Endothelial cell (in vitro differentiated cells): ENCODE measurements at places on chromosomes 6 and 20.

DNA sequence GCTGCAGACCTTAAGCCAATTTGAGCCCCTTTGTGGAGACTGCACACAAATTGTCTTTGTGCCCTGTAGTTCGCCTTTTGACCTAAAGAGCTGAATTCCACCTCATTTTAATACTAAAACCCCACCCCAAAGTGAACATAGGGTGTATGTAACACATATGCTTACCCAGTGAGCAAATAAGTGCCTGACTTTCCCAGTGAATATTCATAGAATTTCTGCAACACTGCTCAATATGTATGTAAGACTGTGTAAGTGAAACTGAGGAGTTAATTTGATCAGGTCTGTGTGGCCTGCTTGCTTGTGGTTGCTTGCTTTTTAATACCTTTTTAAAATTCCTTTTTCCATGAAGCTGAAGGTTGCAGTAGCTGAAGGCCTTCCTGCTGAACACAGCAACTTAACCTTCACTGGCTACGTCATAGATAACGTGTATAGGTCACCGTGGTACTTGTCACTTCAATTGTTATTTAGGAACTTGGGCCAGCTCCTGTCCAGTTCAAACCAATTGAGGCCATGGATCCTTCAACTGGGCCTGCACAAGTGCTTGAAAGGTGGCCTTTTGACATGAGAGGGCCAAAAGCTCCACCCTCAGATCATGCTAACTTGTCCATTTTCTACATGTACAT is 131.7 kb upstream of the BTBD3 start:
- no peak for DNase-seq

- no peak for DNase-seq
These were observed 25.0 kb upstream of the SSR1 start for GRCh38 chr6:7338031-7338430.

DNA sequence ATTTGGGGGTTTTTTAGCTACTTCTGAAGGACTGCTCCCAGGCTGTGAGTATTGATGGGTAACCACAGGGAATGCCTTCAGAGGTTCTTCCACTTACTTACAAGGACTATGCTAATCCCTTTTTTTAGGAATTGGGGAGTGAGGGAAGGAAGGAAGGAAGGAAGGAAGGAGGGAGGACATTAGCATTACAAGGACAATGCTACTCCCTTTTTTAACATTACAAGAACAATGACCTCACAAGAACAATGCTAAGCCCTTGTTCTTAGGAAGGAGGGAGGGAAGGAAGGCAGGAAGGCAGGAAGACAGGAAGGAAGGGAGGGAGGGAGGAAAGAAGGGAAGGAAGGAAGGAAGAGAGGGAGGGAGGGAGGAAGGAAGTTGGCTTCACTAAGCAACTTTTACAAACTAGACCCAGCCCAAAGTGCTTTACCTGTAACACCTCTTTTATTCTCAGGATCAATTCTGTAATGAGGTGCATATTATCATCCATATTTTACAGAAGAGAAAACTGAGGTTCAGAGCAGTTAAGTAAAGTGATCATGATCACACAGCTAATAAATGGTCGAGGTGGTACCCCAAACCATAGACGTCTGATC is 446.8 kb upstream of the JARID2 start:
- no peak for DNase-seq

DNA sequence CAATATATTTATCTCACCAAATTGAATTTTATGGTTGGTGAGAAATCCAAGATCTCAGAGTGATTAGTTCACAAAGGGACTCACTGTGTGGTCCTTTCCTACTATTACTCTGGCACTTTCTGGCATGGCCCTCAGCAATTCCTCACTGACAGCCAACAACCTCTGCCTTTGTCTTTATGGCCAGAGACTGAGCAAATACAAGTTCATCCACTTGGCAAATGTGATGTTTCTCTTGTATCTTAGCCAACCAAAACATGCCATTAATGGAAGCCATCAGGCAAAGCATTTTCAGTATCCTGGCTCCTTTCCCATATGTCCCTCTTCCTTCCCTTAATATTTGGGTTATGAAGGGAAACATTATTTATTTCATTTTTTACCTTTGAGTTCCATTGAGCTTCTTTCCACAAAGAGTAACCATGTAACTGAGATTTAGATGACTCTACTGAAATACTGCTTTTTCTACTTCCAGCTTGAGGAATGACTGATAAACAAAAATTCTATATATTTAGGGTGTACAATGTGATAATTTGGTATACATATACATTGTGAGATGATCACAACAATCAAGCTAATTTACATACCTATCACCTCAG is 30.8 kb upstream of the SMLR1 start:
- DNase-seq = no peak

GRCh38 chr6:113879186-113880096 is 22.3 kb downstream of the MARCKS start:
- peak; percentile 52 for DNase-seq

GRCh38 chr6:28906669-28907068 is 17.1 kb downstream of the TRIM27 start:
- no peak for DNase-seq

DNA sequence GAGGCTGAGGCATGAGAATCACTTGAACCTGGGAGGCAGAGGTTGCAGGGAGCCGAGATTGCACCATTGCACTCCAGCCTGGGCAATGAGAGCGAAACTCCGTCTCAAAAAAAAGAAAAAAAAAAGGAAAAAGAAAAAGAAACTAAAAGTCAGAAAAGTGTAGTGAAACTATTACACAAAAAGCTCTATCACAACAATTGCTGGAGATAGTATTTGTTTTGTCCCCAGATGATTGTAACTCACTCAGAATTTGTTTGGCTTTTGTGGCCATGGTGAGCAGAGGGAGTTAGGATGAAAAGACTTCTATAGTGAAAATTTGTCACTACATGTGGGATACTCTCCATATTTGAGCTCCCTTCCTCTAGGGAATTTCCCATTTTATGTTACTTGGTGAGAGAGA is 5.2 kb upstream of the GOPC start:
- no peak for DNase-seq

DNA sequence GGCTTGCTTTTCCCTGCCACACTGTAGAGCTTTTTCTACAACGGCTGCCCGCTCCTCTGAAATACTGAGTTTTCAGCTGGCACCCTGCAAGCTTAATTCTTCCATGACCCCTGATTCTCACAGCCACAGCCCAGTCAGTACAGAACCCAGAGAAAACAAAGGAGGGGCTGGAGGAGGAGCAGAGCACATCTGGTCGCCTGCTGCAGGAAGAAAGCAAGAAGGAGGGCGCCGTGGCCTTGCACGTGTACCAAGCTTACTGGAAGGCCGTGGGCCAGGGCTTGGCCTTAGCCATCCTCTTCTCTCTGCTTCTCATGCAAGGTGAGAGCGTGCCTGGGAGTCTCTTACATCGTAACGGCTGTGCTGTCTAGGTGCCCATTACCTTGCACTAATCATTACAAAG is 11.3 kb downstream of the DLK2 start:
- DNase-seq = no peak

DNA sequence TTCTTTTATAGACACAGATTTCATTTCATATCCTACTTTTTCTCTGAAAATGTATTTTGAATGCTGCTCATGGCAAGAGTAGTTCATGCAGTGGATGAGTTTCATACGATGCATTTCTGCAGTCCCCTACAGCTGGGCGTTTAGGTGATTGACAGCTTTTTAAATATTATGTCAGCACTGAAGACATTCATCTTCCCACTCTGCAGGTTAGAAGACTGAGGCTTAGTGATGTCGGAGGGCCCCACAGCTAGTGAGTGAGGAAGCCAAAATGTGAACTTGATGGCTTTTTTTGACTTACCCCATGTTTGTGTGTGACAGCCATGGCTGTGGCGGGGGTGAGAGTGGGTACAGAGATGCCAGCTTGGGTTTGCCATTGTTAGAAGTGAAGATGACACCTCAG is 33.5 kb downstream of the MYH7B start:
- DNase-seq = no peak

- no peak for DNase-seq
These were observed 452.7 kb downstream of the PREX1 start for GRCh38 chr20:48374991-48375595.

GRCh38 chr20:52001999-52002666 is 189.4 kb downstream of the ZFP64 start:
- DNase-seq = peak; percentile 13

DNA sequence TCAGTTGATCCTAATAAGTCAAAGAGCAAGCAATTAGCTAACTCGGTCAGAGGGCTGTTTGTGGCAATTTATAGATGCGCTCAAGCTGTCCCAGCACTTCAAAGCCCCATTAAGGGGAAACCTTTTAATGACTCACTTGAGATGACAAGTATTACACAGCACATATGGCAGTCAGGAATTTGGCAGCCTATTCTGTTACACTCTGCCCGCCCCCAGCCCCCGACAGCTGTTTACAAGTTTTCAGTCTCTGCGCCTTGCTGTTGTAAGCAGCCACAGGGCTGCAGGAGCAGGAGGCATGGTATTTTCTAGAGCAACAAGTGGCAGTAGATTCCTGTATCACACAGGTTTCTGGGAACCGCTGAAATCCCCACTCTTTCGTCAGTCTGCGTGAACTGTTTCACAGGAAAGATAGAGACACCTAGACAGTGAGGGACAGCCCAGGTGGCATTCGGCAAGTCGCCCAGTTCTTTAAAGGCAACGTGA is 263.0 kb downstream of the FOXC1 start:
- DNase-seq = no peak

DNA sequence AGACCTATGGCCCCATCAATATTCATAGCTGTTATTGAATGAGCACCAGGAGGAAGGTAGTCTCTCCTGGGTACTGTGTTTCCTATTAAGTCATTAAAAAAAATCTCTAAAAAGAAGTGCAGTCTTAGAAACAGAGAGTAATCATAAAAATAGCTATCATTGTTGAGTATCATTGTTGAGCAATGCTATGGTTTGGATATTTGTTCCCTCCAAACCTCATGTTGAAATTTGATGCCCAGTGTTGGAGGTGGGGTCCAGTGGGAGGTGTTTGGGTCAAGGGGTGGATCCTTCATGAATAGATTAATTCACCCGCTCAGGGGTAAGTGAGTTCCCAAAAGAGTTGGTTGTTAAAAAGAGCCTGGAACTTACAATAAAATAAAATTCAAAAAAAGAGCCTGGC is 88.1 kb upstream of the IYD start:
- DNase-seq = no peak

DNA sequence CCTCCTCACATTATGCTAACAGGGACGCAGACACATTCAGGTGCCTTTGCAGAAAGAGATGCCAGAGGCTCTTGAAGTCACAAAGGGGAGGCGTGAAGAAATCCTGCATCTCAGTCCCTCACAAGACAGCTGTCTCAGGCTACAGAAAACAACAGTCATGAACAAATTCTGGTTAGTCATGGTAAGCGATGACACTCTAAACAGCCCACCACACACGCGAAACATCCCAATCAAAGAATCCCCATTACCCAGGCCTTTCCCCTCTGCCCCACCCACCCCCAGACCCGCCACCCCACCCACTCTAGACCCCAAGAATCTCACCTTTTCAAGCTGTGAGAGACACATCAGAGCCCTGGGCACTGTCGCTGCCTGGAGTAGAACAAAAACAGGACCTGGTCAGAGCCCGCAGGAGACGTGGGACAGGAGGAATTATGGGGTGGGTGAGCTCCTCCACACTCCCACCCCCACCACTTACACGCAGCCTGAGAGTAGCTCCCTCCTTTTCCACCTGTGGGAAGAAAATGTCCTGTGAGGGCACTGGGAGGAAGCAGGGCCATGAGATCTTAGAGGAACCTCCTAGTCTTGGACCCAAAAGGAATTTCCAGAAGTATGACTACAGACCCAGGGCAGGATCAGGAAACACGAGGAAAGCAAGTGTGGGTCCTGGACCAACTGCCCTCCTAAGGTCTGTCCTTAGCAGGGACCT is 2.7 kb downstream of the HLA-B start:
- DNase-seq = no peak

DNA sequence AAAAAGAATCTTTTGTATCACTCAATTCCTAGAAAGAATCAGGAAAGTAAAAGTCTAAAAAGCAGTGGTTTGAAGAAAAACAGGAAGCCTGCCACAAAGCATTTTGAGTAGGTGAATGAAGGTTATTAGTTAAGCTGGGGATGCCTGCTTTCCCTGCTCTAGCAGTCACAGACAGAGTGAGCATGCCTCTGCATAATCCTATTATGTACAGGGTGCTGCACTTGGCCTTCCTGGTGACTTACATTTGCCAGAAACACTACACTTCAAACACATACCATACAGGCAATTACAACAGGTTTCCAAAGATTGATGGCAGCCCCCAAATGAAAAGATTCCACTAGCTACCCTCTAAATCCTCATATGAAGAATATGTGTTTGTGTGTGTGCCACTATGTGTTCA is 130.8 kb downstream of the TPBG start:
- DNase-seq = no peak

GRCh38 chr6:138680085-138680484 is 93.5 kb upstream of the CCDC28A start:
- no peak for DNase-seq

DNA sequence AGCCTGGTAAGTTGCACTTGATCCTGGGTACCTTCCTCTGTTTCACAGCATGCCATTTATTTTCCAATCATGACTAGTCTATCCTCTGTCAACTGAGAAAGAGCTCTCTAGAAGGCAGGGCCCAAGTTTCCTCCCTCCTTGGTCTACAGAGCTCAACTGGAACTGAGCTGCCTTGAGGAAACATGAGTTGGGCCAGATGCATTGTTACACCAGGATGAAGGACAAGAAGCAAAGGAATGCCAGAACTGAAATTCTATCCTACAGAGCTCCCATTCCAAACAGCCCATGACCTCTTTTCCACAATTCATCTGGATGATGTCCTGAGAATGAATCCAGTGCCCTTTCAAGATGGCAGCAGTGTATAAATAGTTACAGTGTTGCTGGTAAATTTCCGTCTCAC is 66.7 kb upstream of the E2F3 start:
- DNase-seq = no peak

DNA sequence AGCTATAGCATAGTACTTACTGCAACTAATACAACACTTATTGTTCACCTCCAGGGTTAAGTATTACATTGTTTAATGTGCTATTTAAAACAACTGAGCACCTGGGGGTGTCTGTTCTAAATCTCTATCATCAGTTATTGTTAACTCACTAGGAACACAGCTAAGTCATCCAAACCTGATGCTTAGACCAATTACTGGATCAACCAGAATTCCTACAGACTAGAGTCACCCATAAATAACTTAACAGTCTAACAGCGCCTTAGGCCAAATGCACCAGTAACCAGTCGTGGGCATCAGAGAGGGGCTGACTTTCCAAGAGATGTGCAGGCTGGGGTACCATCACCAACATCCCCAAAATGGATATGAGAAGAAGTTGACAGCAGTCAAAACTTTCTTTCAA is 110.7 kb downstream of the ADTRP start:
- no peak for DNase-seq

DNA sequence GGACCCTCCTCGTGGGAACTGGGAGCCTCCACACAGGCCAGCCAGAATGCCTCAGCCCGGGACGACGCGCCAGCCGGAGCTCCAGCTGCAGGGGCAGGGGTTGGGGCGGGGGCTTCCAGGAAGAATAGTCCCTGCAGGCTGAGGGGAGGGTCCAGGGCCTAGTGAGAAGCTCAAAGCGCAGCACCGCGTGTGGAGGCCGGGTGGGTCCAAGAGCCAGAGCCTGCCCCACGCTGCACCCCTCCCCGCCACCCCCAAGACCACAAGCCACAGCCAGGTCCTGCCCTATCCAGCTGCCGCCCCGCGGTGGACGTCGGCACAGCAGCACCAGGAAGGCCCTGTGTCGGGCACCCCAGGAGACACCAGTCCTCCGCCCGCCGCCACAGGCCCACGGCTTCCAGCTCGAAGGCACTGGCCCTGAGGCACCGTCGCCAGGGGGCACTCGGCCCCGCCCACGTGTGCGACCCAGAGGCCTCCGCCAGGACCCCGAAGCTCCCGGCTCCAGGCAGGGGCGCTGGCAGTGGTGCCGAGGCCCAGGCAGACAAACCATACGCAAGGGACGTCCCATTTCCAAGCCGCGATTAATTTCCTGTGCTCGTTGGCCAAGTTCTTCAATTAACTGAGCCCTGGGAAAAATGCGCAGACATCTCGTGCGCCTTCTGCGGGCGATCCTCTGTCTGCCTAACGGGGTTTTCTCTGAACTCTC is 19.5 kb downstream of the KCNQ2 start:
- no peak for DNase-seq
